ENCODE measurements at places on chromosomes 7 and 10.

GRCh38 chr7:80785961-80786536 is 132.8 kb downstream of the SEMA3C start:
- DNase-seq: no peak

DNA sequence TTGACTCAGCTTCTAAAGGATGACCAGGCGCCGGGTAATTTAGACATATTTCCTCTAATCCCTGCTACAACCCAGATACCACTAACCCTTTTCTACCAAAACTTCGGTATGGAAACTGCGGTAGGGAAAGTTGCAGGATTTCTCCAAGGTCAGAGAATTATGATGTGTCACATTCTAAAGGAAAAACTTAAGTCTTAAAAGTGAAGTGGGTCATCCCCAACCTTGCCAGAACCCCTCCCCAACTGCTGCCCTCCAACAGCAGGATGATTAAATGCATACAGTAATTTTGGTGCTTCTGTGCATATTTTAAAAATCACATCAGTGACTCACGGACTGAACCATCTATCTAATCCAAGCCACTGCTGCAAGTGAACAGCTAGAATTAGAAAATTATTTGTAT is 52.7 kb downstream of the GRB10 start:
- DNase-seq: no peak

DNA sequence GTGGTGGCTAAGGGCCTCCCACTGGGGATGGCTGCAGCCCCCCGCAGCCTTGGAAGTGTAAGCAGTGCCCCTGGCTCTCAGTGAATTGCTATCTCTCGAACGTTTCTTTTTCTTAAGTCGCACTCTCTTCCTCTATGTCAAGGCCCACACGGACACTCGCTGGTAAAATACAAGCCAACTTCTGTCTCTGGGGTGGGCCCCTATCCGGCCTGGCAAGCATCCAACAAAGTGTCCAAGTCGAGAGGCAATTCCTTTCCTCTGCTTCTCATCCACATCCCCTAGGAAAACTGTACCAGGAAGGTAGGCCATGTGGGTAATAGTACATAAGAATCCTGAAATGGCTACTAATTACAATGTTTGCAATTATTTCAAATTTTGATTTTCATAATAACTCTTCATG is 194.9 kb upstream of the MGMT start:
- DNase-seq: no peak

- DNase-seq: no peak
Observed at GRCh38 chr7:92282930-92283329, 37.2 kb downstream of the ANKIB1 start.

DNA sequence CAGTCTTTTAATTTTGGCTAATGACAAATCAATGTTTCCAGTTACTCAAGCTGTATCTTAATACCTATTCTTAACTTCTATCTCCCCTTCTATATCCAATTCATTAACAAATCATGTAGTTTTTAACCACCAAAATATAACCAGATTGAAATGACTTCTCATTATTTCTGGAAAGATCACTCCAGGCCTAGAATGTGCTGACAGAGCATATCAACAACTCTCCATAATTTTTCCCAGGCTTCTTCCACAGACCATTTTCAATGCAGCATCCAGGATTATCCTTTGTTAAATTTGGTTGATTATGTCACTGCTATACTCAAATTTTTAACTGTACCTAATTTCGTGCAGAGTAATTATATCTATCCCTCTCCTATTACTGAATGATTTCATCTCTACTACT is 704.1 kb downstream of the PCDH15 start:
- no peak for DNase-seq

- no peak for DNase-seq
Observed at GRCh38 chr7:23026164-23026563, 12.2 kb upstream of the HYCC1 start.

- no peak for DNase-seq
Observed at GRCh38 chr7:103941976-103942375, 47.5 kb downstream of the RELN start.

DNA sequence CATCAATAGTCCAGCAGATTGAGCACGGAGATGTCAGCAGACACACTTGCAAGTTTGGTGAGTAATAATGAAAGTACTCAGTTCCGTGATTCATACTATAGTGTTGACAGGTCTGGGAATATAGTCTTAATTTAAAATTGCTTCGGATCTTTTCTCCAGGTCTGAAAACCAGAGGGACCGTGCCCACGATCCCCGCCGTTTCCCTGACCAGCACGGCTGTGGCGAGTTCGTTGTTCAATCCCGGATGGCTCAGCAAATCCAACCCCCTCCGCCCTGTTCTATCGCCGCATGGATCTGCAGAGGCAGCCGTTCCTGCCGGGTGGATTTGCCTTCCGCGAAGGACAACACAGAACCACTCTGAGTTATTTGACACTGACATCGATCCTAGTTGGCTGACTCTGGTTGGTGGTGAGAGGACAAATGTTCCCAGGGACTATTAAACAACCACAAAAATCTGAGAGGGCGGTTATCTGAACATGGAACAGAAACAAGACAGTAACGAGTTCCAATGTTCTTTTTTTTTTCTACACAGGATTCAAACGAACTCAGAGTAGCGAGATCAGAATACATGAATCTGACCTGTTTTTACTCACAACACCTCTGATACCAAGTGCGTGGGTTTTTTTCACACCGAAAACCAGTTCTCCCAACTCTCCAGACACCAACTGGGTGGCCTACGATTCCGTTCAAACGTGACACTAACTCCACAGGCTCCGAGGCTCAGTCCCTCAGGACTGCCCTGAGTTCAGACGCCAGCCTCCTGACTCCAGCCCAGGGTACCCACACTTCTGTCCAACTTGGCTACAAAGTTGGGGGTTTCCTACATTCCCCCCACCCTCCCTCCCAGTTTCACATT is 52.7 kb downstream of the RBM17 start:
- no peak for DNase-seq

- no peak for DNase-seq
Observed at GRCh38 chr7:158560386-158560785, 27.2 kb downstream of the PTPRN2 start.

GRCh38 chr10:74335501-74335900 is 184.5 kb downstream of the ADK start:
- no peak for DNase-seq

DNA sequence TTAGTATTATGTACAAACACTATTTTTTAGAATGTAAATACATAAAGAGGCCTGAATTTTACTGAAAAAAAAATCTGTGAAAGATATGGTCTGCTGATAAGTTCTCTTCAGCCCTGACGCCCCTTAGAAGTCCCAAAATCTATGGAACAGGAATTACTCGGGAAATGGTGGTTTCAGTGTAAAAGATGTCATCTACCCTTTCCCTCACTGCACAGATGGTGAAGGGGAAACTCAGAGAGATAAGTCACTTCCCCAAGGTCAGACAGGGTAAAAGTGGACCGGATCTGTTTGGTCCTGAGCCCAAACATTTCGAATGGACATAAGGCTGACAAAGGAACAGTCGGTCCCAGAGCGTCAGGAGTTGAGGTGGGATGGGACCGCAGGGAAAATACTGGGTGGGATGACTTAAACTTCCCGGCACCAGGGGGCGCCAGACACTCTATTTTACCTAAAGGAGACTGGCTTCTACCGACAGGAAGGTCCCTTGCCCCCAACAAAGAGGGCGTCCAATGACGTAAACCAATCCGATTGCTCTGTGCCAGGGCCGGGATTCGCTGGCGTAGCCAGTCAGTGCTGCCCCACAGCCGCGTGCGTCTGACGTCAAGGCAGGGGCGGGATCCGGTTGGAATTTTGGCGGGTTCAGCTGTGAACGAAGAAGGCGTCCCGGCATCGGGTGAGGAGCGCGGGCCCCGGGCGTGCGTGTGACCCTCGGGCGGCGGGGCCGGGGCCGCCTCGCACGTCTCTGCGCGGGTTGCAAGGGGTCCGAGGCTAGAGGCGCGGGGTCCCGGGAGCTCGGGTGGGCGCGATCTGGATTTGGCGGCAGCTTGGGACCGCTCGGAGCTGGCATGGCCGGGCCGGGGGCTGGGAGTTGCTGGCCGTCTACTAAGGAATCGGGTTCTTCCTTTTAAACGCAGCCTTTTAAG is at the start of gene MCM10:
Gene MCM10, plus strand, starts transcription at position 625 of the 923 bp plus-strand sequence. CDS start 2,645 bp downstream, outside the sequence.
- DNase-seq: peak; percentile 97

DNA sequence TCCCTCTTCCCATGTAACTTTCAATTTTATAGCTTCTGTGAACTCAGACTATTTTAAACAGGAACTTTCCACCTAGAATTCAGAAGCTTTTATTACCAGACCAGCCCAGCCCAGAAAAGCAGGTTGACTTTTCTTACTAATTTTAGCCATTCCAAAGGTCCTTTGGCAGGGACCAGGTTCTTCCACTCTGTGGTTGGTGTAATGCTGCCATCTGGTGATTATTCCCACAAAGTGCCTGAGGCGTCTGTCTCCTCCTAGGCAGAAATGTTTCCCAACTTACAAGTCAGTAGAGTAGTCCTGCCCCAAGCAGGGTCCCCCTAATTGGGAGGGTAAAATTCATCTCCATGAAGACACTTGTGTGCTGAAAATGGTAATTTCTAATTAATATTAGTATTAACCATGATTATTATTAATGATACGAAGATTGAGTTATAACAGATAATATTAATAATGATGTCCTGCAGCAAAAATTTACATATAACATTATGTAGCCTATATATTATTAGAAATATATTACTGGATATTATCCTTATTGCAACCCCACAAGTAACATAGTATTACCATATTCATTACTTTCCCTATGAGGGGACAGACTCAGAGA is 53.0 kb upstream of the PPP1R17 start:
- DNase-seq: peak; percentile 37

DNA sequence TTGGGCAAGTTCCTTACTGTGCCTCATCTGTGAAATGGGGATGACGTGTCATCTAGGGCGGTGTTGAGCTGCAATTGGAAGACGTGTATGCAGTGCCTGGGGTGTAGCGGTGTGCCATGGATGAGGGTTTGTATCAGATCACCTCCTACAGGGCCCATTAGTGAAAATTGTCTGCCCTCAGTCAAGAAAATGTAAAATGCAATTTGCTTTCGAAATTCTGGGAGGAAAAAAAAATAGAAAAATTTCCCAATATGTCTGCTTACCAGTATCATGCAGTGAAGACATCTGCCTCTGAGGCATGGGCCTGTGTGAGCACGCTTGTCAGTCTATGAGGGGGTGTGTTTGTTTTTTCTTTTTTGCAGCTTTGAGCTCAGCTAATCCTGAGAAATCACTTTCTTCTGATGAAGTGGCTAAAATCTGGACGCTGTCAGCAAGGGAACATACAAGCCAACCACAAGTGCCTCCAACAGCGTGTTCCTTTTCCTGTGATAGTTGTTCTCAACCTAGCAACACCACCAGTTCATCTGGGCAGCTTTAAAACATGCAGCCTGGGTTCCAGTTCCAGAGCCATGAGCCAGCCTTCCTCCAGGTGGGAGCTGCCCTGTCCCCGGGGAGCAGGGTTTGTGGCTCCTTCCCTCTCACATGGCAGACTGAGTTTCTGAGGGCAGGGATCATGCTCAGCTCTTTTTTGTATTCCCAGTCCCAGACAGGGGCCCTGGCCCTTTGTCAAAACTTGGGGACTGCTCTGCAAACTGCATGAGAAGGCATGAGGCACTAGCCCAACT is 10.3 kb downstream of the FAM241B start:
- DNase-seq: no peak

DNA sequence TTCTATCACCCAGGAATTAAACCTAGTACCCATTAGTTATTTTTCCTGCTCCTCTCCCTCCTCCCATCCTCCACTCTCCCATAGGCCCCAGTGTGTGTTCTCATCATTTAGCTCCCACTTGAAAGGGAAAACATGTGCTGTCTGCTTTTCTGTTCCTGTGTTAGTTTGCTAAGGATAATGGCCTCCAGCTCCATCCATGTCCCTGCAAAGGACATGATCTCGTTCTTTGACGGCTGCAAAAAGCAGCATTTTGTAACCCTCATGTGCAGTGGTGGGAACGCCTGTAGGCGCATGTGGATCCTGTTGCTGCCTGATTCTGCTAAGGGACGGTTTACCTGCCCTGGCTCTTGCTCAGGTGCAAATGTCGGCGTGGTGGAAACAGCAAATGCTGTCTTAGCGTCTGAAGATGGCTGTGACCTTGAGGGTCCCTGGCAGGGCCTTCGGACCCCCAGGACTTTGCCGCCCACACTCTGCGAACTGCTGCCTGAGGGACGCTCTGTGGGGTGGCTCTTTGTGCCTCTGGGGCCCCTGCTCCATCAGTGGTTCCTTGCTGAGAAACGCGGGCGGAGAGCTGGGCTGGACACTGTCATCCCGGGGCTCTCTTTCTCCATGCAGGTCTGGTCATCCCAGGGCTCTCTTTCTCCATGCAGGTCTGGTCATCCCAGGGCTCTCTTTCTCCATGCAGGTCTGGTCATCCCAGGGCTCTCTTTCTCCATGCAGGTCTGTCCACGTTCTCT is 5.6 kb upstream of the MTG1 start:
- no peak for DNase-seq

DNA sequence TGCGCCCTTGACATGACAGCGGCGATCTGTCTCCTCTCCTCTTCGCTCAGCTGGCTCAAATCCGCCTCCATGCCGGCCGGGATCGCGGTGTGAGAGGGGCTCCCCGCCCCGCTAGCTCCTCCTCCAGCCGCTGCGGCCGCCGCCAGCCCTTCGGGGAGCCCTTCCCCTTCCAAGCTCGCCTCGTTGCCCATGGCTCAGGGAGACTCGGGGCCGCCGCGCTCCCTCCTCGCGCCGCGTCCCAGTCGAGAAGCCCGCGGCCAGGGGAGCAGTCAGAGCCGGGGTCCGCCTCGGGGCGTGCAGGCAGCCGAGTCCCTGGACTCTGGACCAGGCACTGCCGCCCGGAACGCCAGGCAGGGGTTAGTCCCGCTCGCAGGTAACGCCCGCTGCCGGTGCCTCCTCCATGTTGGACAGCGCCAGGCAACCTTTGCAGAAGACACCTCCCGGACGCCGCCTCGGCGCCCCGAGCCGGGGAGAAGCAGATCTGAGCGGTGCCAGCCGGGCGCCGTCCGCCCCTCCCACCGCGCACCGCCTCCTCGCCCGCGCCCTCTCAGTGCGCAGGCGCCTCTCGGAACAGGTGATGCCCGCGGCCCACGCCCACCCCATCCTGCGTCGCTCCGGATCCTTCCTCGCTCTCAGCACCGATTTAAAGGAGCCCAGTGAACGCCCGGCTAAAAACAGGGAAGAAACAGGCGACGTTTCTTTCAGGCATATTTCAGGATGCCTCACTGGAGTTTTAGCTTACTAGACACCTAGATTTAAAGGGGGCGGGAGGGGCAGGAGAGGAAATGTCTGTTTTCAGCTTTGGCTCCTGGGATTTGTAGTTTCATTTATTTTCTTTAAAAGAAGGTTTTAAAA is at the start of gene PCLO:
Gene PCLO, minus strand, starts transcription at position 483 of the 855 bp plus-strand sequence. Its CDS starts 292 bp downstream, at position 191.
- DNase-seq: peak; percentile 95

DNA sequence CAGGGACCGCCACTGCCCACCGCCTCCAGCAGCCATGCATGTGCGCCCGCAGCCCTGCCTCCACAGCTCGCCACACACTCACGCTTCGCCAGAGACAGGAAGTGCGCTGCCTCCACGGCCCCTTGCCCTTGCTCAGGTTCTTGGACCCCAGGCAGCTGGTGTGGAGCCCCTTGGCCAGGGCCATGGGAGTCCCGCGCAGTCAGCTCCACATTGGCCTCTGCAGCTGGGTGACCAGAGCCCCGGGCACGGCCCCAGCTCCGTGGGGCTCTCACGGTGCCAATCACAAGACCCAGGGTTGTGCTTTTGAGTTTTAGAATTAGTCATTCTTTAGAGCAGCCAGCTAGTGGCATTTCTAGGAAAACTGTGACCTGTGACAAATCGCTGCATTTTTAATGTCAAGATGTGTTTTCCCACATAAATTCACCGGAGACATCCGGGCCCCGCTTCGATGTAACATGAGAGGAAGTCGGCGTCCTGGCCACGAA is 4.3 kb upstream of the UTF1 start:
- DNase-seq: no peak

- no peak for DNase-seq
Observed at GRCh38 chr7:92790992-92791391, 45.4 kb downstream of the CDK6 start.

GRCh38 chr7:85104432-85105205 is 82.2 kb downstream of the SEMA3D start:
- DNase-seq: no peak
